ENCODE measurements at places on chromosomes 7 and 10.

GRCh38 chr10:132440791-132441565 is 44.0 kb downstream of the PWWP2B start:
- no peak for DNase-seq

GRCh38 chr7:128883622-128884448 is 21.2 kb downstream of the ATP6V1F start:
- peak; percentile 75 for DNase-seq

DNA sequence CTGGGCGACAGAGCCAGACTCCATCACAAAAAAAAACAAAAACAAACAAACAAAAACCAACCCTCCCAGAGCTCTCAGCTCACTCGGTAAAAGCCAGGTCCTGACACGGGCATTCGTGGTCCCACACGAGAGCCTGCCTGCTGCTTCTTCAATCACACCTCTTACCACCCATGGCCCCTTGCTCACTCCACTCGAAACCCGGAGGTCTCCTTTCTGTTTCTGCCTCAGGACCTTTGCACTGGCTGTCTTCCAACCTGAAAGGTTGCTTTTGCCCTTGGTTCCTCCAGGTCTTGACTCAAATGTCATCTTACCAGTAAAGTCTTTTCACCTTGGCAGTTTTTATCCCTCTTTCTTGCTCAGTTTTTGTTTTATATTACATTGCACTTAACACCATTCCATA is 169.6 kb downstream of the EVX1 start:
- DNase-seq = no peak

- no peak for DNase-seq
Measured at GRCh38 chr7:24685708-24686107, 71.6 kb downstream of the GSDME start.

DNA sequence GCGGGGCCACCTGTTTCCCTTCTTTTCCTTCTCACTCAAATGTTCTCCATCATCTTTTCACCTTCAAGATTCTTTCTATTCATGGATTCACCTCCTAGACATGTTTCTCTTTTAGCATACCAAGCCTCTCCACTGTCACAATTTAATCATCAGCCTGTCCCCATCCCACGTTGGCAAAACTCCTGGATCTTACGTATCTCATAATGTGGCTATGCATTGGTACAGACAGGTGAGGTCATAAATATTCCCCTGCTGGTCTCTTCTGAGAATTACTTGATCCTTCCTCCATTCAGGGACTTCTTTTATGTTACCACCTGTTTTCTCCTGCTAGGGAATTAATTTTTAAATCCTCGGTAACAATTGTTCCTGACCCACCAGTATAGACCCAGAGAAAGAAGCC is 262.6 kb upstream of the NEBL start:
- no peak for DNase-seq

DNA sequence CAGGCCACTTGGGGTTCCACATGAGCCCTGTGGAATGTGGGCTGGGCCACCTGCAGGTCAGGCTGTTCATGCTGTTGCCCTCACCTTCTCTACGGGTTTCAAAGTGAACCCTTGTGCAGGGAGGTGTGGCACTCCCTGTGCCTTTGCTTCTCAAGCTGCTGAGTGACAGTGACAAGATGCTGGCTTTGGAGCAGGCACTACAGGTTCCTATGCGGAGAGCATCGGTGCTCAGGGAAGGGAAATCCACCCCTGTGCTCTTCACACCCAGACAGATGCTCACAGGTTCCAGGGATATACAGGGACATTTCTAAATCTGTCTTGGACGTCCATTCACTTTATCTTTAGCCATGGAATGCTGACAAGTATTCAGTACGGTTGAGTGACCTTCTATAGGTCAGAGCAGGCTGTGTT is 1005.0 kb downstream of the LRMDA start:
- peak; percentile 59 for DNase-seq
